Activated naive CD8-positive, alpha-beta T cell treated with anti-CD3 and anti-CD28 coated beads for 36 hours (primary cell): ENCODE measurements at places on chromosomes 11 and 22. TPM values are rescaled to one million over a fixed set of nuclear protein-coding genes. Genes with fewer than 3 reads are reported as not detected.

Gene IL17REL
- total RNA-seq, result not detected

Gene HARBI1
- 2.6 TPM for total RNA-seq

Gene BATF2
- total RNA-seq, result not detected

Gene TTC38
- 7.9 TPM for total RNA-seq

Gene SCUBE2
- total RNA-seq, result not detected

Gene JOSD1
- 79.4 TPM for total RNA-seq

Gene RTN4R
- total RNA-seq, result 3.2 TPM

Gene PHOX2A
- not detected for total RNA-seq

Gene ART5
- not detected for total RNA-seq

Gene TCN1
- not detected for total RNA-seq

Gene CDC42BPG
- total RNA-seq, result 0.46 TPM

Gene KLHDC7B
- total RNA-seq, result 15.1 TPM

Gene C22orf31
- not detected for total RNA-seq

Gene TMEM134
- total RNA-seq, result 45.8 TPM

Gene LMO1
- not detected for total RNA-seq

Gene NNMT
- not detected for total RNA-seq

Gene AIFM3
- total RNA-seq, result not detected

Gene SLCO2B1
- not detected for total RNA-seq

Gene BDNF
- total RNA-seq, result not detected

Gene H19
- not detected for total RNA-seq

Gene APOL5
- total RNA-seq, result not detected
